GM12892 (cell line): ENCODE measurements at places on chromosomes 1 and 21.

GRCh38 chr1:14672005-14672404, 73.5 kb downstream of the KAZN start:
- no peak for DNase-seq

GRCh38 chr1:20248971-20249612, 41.6 kb upstream of the VWA5B1 start:
- DNase-seq: no peak

DNA sequence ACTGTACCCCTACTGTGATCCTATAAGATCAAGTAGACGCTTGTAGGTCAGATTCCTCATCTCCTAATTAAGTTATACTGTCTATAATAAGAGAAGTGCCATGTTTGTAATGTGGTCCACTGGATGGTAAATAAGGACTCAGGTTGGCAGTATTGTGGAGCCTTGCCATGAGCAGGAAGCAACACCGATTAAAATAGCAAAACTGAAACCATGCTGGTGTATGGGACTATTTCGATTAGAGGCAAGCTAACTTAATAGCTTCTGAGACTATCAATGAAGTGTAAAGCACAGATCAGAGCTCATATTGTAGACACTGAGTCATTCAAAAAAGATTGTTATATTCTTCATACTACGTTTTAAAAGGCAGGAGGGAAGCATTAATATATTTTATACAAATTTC, 348.8 kb downstream of the HHAT start:
- no peak for DNase-seq

GRCh38 chr1:234468580-234468979, 10.4 kb downstream of the TARBP1 start:
- no peak for DNase-seq

GRCh38 chr1:183548116-183548515, 42.1 kb downstream of the NCF2 start:
- no peak for DNase-seq

GRCh38 chr1:182325339-182325738, 66.3 kb downstream of the GLUL start:
- no peak for DNase-seq

DNA sequence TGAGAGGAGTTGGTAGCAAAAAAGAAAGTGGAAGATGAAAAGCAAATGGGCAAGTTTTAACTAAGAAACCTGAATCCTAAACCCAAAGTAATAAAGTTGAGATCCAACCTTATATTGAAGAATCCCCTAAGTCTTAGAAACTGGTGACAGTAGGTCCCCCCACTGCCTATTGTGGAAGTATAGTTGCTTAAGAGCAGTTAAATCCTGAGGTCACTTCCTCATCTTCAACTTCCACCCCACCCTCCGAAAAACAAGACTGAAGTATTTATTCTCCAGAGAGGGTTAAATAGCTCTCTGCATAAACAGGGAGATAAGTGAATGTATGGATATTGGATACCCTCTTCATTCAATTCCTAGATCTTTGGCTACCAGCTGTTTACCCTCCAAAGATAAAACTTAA, 3.3 kb upstream of the DSTYK start:
- no peak for DNase-seq

- DNase-seq: no peak
These were observed 117.7 kb downstream of the NUF2 start for GRCh38 chr1:163439471-163439870.

- no peak for DNase-seq
These were observed 192.1 kb downstream of the DUSP10 start for GRCh38 chr1:221549815-221550214.

DNA sequence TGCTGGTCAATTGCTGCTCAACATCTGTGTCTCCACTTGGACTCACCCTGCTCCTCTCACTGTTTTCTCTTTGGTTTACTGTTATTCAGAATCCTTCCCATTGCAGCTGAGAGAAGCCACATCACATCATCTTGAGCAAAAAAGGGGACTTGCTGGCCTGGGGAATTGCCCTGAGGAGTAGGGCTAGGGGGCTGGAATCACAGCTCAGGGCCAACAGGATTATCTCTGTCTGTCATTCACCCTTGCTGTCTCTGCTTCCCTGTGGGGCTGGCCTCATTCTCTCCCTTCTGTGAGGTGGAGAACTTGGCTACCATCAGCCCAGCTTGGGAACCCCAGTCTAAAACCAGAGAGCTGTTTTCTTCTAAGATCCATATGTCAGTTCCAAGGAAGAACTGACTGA, 140.7 kb upstream of the WNT4 start:
- DNase-seq: no peak

DNA sequence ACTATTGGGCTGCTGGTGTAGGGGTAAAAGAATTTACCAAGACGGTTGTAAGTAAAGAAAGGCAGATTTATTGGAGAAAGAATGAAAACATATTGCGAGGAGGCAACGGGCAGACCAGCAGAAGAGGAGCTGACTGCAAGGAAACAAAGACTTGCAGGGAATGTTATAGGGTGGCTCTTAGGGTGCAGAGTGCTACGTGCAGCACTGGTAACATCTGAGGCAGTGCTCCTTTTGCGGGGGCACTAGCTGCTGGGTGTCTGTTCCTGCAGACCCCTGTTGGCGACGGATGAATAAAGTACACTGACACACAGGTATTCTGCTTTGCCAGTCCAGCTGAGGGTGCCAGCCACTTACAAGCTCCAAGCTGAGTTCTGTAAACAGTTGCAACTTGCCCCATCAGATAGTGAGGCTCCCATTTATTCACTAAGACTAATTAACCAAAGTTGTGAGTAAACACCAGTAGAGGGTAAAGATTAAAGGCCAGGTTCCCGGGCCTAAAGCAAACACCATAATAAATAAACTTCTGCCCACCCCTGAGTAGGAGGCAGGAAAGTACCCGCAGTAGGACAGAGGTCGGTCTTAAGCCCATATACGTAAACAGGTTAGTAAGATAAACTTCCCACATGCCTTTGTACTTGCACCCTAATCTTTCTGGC, 140.2 kb upstream of the KCNK1 start:
- no peak for DNase-seq

- no peak for DNase-seq
These were observed 375.3 kb upstream of the C1orf87 start for GRCh38 chr1:60448850-60449249.

- no peak for DNase-seq
These were observed 414.3 kb downstream of the AMY1C start for GRCh38 chr1:104163912-104164476.

DNA sequence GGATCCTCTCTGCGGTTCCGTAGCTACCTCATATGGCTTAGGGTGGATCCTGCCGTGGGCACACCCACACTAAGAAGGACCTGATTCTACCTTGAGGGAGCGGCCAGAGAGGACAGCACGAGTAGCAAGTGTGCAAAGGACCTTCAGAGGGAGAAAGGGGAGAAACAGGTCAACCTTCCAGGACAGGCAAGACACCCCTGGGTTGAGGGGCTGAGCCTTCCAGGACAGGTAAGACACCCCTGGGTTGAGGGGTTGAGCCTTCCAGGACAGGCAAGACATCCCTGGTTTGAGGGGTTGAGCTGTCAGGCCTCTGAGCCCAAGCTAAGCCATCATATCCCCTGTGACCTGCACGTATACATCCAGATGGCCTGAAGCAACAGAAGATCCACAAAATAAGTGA, 23.1 kb upstream of the PDPN start:
- no peak for DNase-seq

DNA sequence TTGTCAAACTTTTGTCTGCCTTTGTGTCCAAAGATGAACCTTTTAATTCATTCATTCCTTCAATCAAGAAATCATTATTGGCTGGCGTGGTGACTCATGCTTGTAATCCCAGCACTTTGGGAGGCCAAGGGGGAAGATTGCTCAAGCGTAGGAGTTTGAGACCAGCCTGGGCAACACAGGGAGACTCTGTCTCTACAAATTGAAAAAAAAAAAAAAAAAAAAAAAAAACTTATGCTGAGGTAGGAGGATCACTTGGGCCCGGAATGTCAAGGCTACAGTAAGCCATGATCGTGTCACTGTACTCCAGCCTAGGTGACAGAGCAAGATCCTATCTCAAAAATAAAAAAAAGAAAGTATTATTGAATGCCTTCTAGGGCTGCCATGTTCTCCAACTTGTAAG, 51.3 kb upstream of the CXADR start:
- DNase-seq: no peak

GRCh38 chr1:76038287-76039004, 36.1 kb upstream of the ST6GALNAC3 start:
- DNase-seq: no peak

DNA sequence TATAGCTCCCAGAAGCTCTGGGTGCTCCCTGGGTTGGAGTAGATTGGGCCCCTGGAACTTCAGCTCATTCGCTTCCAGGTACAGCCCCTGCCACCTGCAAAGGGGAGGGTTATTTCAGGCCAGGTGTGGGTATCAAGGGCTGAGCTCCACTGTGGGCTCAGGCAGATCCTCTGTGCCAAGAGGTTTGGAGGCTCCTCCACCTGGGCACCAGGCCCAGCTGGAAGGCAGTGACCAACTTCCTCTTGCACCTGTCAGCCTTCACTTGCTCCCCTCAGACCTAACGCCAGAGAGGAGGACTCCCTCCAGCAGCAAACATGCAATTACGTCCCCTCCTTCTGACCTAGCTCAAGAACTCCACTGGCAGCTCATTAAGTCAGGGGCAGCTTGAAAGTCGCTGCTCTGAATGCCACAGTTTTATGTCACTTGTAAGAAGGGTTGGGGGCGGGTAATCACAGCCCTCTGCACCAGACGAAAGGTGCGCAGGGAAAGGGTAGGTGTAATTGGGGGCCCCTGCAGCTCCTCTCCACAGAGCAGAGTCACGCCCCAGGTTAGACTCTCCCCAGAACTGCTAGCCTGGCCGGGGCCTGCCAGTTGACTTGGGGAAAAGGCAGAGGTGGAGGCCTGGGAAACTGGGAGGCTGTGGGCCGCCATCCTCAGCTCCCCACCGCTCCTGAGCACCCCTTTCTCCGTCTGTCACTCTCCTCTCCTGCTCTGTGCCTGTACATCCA, 125.0 kb upstream of the TMPRSS2 start:
- no peak for DNase-seq

DNA sequence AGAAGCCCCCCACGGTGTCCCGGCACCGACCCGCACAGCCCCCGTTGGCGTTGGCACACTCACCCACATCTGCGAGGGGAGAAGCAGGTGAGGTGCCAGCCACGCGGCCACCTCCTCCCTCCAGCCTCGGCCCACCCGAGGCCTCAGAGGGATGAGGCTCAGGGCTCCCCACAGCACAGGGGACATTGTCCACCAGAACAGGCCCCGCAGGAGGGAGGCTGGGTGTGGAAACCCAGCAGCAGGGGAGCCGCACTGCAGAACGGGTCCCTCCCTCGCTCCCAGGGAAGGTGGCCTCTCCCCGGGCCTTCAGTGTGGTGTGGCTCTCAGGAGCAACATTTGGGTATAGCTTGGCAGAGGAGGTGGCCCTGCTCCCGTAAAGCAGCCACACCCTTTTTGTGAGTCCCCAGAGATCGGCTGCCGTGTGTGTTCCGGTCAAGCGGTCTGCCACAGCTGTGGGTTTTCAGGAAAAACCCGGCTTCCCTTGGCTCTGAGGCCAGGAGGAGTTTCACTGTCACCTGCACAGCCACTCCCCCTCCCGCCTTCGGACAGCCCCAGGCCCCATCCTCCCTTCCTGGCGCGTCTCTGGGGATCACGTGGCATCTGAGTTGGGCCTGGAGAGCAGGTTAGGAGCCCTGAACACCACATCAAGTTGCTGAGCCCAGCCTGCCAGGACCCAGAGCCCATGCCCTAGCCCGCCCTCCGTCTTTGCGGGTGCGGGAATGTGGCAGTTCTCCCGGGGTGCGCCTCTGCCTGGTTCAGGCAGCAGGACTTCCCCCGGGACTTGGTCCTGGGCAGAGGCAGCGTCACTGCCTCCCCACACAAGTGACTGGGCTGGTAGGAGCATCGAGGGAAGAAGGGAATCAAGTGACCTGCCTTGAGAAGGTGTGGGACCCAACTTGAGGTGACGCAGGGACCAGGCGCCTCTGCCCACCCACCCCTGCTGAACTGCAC, 64.0 kb downstream of the MEGF6 start:
- DNase-seq: no peak

- DNase-seq: no peak
These were observed 32.9 kb downstream of the RASAL2 start for GRCh38 chr1:178126741-178127185.

GRCh38 chr1:22745669-22746585, 35.3 kb downstream of the EPHB2 start:
- DNase-seq: no peak

DNA sequence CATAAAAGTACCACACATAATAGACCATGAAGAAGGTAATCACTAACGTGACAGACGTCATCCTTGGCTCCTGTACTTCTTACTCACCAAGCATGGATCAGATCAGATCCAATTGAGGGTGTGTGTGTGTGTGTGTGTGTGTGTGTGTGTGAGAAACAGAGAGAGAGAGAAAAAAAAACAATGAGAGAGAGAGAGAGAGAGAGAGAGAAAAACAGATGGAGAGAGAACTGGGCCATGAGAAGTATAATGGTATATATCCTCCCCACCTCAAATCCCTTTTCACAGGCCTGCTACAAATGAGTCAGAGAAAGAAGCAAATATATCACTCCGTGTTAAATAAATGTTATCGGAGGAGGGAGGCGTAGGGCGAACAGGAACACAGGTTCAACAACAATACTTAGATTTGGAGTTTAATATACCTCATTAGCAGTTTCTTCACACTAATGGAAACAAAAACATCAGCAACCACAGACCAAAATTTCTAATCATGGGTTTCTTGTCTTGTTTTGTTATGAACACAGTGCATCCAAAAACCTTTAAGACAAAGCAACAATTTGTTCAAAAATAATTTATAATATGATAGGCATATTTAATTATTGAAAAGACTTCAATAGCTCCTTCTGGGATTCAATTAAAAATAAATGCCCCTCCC, 45.3 kb downstream of the TIAM1 start:
- DNase-seq: no peak

DNA sequence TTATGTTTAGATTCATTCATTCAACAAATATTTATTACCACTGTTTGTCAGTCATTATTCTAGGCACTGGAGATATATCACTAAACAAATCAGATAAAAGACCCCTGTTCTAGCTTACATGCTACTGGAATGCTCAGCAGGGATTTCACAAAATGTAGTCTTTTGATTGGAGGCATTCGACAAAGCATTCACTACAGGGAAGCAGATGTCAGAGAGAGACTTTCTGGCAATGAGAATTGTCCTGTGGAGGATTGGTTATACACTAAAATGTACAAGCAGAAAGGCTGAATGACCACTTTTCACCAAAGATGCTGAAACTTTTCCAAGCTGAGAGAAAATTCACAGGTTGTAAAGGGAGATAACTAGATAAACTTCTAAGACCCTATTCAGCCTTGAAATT, 57.7 kb downstream of the SCMH1 start:
- DNase-seq: no peak

- DNase-seq: no peak
These were observed 28.5 kb upstream of the ECE1 start for GRCh38 chr1:21318714-21319159.

- DNase-seq: no peak
These were observed 86.9 kb downstream of the STUM start for GRCh38 chr1:226635456-226635941.

GRCh38 chr1:168949672-168950071, 156.8 kb upstream of the ATP1B1 start:
- no peak for DNase-seq

DNA sequence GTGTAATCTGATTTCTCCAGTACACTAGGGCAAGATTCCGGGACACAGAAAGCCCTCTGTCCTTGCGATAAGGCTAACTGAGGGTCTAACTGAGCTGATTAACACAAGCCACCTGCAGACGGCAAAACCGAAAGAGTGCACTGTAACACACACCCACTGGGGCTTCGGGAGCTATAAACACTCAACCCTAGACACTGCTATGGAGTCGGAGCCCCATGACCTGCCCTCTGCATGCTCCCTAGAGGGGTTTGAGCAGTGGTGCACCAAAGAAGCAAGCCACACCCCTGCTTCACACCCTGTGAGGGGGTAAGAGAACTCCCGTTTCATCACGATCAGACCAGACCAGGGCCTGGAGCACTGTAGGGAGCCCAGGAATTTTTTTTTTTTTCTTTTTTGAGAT, 72.4 kb downstream of the DMRTA2 start:
- no peak for DNase-seq
